ENCODE measurements at places on chromosomes 16 and 17.

GRCh38 chr17:39349246-39349645, 52.2 kb downstream of the FBXL20 start:
- no peak for DNase-seq

GRCh38 chr17:40063901-40064531, 1.3 kb downstream of the THRA start:
- no peak for DNase-seq

GRCh38 chr17:50110591-50111349, 15.6 kb downstream of the PDK2 start:
- no peak for DNase-seq

DNA sequence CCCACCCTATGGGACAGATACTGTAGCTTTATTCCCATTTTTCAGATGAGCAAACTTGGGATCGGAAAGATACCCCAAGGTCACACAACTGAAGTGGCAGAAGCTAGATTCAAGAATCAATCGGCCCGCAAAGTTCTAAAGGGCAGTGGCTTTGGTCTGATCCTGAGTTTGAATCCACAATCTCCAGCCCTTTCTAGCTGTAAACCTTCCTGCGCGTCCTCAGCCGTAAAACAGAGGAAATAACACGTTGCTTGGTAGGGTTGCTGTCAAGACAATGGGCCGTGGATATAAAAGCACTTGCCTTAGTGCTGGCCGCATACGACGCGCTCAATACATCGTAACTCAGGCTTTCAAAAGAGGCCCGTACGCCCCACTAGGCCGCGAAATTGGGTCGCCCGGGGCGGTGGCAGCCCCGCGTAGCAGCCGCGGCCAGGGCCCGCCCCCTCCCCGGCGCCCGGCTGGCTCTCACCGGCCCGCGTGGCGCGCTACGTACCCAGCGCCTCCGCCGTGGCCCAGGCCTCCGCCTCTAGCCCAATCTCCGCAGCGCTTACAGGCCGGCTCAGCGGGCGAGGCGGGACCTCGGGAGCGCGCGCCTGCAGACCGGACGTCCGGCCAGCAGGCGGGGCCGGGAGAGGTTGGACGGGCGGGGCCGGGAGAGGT, at the start of gene DCAKD:
Gene DCAKD, minus strand, starts transcription at position 573 of the 660 bp plus-strand sequence. CDS start 16,747 bp downstream, outside the sequence.
- DNase-seq = peak; percentile 83

GRCh38 chr17:75526555-75527270, 1.2 kb downstream of the LLGL2 start:
- DNase-seq = no peak

- peak; percentile 68 for DNase-seq
Measured at GRCh38 chr17:67386965-67387551, 10.0 kb downstream of the PITPNC1 start.

DNA sequence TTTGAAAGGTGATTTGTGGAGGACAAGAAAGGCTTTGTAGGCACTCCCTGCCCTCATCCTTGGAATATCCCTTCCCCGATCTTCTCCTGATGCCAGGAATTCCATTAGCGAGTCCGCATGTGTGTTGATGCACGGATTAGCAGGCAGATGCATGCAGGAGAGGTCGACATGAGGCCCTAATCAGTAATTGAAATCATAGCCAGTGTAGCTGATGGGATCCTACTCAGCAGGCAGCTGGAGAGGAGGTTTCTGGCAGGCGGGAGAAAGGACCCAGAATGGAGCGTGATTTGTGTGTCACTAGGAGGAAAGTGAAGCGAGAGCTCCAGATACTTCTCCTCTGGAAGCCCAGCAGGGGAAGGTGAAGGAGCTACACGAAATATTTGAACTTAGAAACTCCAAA, 196.3 kb upstream of the CDH11 start:
- no peak for DNase-seq

GRCh38 chr16:65743558-65743957, 621.7 kb upstream of the CDH11 start:
- no peak for DNase-seq

DNA sequence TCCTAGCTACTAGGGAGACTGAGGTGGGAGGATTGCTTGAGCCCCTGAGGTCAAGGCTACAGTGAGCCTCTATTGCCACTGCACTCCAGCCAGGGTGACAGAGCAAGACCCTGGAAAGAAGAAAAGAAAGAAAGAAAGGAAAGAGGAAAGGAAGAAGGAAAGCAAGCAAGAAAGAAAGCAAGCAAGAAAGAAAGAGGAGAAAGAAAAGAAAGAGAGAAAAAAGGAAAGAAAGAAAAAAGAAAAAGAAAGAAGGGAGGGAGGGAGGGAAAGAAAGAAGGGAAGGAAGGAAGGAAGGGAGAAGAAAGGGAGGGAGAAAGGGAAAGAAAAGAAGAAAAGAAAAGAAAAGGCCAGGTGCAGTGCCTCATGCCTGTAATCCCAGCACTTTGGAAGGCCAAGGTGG, 9.0 kb downstream of the ACTG1 start:
- DNase-seq = no peak

DNA sequence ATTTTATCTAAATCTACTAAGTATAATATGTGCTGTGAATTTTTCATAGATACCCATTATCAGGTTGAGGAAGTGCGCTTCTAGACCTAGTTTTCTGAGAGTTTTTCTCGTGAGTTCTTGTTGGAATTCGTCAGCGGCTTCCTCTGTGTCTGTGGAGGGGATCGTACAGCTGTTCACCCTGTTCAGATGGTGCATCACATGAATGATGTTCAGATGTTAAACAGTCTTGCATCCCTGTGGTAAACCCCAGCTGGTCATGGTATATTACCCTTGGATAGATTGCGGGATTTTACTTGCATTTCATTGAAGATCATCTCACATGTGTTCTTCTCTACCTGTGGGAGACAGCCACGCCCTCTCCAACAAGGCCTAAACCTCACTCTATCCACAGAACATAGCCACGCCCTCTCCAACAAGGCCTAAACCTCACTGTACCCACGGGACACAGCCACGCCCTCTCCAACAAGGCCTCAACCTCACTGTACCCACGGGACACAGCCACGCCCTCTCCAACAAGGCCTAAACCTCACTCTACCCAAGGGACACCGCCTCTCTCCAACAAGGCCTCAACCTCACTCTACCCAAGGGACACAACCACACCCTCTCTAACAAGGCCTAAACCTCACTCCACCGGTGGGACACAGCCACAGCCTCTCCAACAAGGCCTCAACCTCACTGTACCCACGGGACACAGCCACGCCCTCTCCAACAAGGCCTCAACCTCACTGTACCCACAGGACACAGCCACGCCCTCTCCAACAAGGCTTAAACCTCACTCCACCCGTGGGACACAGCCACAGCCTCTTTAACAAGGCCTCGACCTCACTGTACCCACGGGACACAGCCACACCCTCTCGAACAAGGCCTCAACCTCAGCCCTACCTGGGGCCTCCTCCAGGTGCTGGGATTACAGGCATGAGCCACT, 180.2 kb upstream of the CHMP6 start:
- no peak for DNase-seq

DNA sequence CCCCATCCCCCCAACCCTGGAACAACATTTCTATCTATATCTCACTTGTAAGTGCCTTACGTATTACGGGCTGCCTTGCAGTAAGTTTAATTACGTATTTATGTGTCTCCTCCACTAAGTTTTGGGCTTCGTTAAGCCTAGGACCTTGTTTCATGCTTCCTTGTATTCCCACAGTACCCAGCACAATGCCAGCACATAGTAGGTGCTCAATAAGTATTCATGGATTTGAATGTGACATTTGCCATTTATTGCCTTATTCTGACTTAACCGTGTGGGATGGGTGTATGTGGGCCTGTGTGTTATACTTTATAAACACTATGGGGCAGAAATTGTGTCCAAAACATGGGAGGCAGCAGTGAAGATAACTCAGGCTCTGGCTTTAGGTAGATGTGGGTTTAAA, 6.0 kb downstream of the COA3 start:
- no peak for DNase-seq

GRCh38 chr17:35214631-35215273, 20.6 kb upstream of the SLC35G3 start:
- no peak for DNase-seq

DNA sequence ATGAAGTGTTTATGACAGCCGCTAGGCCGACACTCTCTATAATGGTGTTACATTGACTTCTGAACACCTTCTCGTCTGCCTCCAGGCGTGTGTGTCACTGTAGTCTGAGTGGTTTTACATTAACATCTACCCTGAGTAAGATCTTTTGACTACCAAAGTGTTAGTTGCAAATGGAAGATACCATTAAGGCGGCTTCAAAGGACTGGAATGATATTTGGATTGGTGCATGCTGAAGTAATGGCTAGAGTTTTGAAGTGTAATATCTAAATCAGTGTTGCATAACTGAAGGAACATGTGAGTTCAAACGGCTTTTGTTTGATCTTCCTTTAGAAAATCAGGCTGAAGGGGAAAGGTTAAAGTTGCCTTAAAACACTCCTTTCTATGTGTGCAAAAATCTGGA, 52.2 kb downstream of the BCAS3 start:
- DNase-seq = no peak

DNA sequence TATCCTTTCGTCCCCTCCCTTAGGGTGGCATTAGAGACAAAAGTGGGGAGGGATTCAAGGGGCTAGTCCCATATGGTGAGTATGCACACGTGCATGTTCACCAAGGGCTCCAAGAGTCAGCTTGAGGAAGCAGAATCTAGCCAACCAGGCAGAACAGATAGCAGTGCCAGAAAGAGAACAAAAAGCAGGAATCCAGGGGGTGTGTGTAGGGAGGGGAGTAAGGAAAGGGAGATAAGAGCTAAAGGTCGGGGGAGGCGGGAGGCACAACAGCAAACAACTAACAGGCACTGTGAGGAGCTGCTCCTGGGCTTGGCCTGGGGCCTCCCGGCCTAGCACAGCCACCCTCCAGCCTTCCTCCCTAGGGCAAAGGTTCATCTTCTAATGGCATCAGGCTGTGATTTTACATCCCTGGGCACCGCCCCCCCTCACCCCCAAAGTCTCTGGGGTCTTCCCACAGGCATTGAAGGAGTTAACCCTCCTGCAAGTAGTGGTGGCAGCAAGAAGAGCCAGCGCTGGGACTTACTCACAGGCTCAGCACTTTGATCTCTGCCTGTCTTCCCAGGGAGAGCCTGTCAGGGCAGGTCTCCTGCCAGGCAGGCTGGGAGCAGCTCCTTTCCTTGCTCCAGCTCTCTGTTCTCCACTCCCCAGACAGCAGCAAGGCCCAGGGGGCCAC, 12.4 kb upstream of the SUPT4H1 start:
- DNase-seq = no peak

GRCh38 chr16:67979955-67980678, at the start of gene DPEP3:
Gene DPEP3 (minus strand): TSS chr16:67980499. CDS start chr16:67980380, 119 bp downstream.
- DNase-seq = no peak

DNA sequence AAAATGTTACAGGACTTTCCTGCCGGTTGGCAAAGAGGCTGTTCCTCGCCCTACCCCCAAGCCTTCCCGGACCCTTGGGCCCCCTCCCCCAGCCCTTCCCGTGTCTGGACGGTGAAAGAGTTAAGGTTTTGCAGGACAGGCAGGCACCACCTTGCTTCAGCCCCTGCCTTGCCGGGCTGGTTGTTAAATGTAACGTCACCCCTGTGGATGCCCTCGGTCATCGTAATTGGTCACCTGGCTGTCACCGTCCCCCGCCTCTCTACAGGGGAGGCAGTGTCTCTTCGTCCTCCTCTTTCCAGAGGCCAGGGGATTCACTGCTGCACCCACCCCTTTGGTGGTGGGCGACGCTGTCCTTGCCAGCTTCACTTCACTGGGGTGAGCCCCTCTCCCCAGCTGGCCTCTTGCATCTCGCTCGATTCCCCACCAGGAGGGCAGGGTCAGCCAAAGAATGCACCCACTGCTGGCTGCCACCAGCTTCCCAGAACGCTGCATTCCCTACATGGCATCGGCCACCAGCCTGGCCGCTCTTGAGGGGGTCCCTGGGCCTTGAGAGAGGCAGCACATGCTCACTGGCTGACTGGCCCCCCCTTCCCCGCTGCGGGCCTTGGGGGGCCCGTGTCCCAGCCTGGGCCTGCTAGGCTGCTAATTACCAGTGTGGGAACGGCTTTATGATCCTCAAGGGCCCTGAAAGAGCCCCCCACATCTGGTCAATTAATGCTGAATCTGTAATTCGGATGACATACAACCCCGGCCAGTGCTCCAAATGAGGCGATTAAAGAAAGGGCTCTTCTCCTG, 25.2 kb upstream of the GSE1 start:
- DNase-seq = no peak

DNA sequence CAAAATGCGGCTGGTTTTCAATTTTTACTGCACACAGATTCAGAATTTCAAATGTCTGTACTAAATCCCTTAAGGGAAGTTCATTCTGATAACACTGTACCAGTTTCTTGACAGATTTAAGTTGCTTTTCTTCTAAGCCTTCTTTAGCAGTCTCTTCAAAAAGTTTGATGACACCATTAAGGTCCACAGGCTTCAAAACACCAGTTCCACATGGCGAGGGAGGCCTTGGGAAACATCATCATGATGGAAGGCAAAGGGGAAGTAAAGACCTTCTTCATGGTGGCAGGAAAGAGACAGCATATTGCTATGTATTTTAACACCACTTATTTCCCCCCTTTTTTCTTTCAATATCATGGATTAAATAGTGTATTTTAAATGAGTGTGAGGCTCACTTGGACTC, 24.5 kb downstream of the NLRC5 start:
- DNase-seq = no peak

DNA sequence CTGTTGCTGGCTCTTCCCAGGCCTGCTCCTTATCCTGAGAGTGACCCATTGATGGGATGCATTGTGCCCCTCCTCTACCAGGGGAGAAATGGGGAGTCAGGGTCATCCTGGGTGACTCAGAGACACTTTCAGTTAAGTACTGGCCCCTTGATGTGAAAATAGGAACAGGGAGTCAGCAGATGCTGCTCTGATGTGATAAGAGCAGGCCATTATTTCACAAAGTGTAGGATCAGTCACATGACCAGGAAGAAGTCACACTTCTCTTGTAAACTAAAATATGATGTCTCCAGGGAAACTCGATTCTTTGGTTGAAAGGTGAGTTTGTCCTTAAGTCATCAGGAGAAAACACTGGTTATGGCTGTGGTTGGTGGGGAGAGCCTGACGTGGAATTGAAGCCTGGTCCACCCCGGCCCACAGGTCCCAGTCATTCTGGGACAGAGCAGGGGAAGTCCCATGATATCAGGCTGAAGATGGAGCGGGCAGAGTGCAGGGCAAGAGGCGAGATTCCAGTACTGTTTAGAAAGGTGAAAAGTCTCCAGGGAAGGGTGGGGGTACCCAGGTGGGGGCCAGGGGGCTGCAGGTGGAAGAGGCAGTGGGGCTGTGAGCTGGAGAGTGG, 88.6 kb upstream of the NLRP1 start:
- DNase-seq = no peak

- DNase-seq = no peak
Measured at GRCh38 chr16:69094501-69094900, 11.0 kb upstream of the HAS3 start.

GRCh38 chr16:85141491-85142128, 29.3 kb upstream of the CIBAR2 start:
- DNase-seq = no peak

DNA sequence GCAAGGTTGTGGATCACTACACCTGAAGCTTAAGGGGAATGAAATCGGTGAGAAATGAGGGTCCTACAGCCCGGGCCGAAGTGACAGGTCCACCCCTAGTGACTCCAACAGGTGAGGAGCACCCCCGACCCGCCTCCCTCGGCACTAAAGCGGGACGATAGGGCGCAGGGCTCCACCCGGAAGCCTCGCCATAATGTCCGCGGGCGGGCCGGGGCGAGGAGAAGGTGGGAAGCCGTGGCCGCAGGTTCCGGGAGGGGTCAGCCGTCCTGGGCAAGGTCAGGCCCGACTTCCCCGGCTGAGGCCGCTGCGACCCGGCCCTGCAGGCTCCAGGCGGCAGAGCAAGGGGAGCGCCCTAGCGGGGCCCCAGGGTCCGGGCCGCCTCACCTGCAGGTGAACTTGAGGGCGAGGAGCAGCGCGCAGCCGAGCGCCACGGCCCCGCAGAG, 543 bp downstream of the TXNDC11 start:
- peak; percentile 25 for DNase-seq
